Lung (tissue), 17 donors: ENCODE measurements at places on chromosomes 1 and 21. TPM values are rescaled to one million over a fixed set of nuclear protein-coding genes. Genes with fewer than 3 reads are reported as not detected.

The FCRL3 gene
- polyA plus RNA-seq, result 0.84 TPM

The URB1 gene
- polyA plus RNA-seq, result 6.6 TPM

The HUNK gene
- polyA plus RNA-seq, result 0.27 TPM

The PARK7 gene
- 392 TPM for polyA plus RNA-seq

The STPG1 gene
- polyA plus RNA-seq, result 9.5 TPM

The DNM3 gene
- polyA plus RNA-seq, result 2.1 TPM

The SLC35F3 gene
- 0.09 TPM for polyA plus RNA-seq

The AMY1B gene
- 15.6 TPM for polyA plus RNA-seq

The VWA1 gene
- polyA plus RNA-seq, result 65.6 TPM

The SPOCD1 gene
- 10.7 TPM for polyA plus RNA-seq

The C4BPB gene
- polyA plus RNA-seq, result 5.1 TPM

The SYTL1 gene
- polyA plus RNA-seq, result 41.6 TPM

The RAP1GAP gene
- 5.6 TPM for polyA plus RNA-seq

The ITGB3BP gene
- polyA plus RNA-seq, result 36.5 TPM

The RPAP2 gene
- polyA plus RNA-seq, result 6.5 TPM

The KANK4 gene
- polyA plus RNA-seq, result 0.35 TPM

The RSBN1 gene
- 4.4 TPM for polyA plus RNA-seq

The CDA gene
- polyA plus RNA-seq, result 47.5 TPM

The ZBTB40 gene
- 6.6 TPM for polyA plus RNA-seq

The HSPA6 gene
- 21.1 TPM for polyA plus RNA-seq

The SPRR2F gene
- 0.73 TPM for polyA plus RNA-seq

The MAEL gene
- polyA plus RNA-seq, result 0.03 TPM

The SLC22A15 gene
- 5.3 TPM for polyA plus RNA-seq

The MSH4 gene
- polyA plus RNA-seq, result 0.37 TPM

The BEND5 gene
- 1.3 TPM for polyA plus RNA-seq

The KLHDC7A gene
- polyA plus RNA-seq, result 1.9 TPM

The KIF17 gene
- 4.1 TPM for polyA plus RNA-seq

The S100A14 gene
- polyA plus RNA-seq, result 157 TPM

The KHDRBS1 gene
- 60.6 TPM for polyA plus RNA-seq

The ERVH48-1 gene
- 0.18 TPM for polyA plus RNA-seq

The PEX11B gene
- polyA plus RNA-seq, result 29.6 TPM

The ACTL8 gene
- polyA plus RNA-seq, result not detected

The LRRC71 gene
- 3.4 TPM for polyA plus RNA-seq

The CELA2A gene
- 0.20 TPM for polyA plus RNA-seq

The RIPPLY3 gene
- polyA plus RNA-seq, result 0.22 TPM

The FMO3 gene
- polyA plus RNA-seq, result 2.0 TPM

The YARS1 gene
- 87.1 TPM for polyA plus RNA-seq

The SELL gene
- polyA plus RNA-seq, result 143 TPM

The OR6N1 gene
- 8.7 TPM for polyA plus RNA-seq

The LMX1A gene
- 0.03 TPM for polyA plus RNA-seq

The NDC1 gene
- 3.9 TPM for polyA plus RNA-seq

The TNFRSF8 gene
- polyA plus RNA-seq, result 5.3 TPM

The CD84 gene
- polyA plus RNA-seq, result 10.7 TPM

The C1orf52 gene
- 35.7 TPM for polyA plus RNA-seq

The FCER1A gene
- polyA plus RNA-seq, result 6.3 TPM

The MCM3AP gene
- 40.7 TPM for polyA plus RNA-seq

The OR2L3 gene
- polyA plus RNA-seq, result not detected

The OR6Y1 gene
- not detected for polyA plus RNA-seq
